ENCODE measurements at places on chromosomes 1 and 21.

DNA sequence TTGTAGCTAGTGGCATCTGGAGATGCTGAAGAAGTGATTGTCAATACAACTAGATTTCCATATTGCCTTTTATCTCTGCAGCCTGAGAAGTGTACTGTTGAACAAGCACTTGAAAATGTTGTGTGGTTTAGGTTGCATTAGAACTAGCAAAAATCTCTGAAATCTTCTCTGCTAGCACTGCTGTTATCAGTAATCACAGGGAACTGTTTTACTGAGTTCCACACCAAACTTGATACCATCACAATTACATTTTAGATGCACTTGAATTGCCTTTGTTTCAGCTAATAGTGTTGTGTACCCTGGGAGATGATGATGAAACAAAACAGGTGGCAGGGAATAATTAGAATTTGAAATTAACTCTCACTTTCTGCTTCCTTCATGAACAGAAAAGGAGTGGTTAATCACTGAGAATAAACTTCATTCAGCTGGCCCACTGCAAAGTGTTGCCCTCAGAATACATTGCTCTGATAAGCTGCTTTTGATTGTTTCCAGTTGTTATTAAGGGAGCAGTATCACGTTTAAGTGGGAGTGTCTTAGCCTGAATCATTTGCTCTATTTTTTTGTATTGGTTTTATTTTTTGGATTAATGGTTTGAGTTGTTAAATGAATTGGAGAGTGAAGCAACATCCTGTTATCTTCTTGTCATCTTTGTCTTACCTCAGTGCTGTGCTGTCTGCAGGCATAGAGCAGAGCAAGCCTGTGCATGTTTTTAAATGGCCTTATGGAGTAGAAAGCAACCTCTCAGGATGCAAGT, 13.0 kb downstream of the FAM20B start:
- DNase-seq = no peak

DNA sequence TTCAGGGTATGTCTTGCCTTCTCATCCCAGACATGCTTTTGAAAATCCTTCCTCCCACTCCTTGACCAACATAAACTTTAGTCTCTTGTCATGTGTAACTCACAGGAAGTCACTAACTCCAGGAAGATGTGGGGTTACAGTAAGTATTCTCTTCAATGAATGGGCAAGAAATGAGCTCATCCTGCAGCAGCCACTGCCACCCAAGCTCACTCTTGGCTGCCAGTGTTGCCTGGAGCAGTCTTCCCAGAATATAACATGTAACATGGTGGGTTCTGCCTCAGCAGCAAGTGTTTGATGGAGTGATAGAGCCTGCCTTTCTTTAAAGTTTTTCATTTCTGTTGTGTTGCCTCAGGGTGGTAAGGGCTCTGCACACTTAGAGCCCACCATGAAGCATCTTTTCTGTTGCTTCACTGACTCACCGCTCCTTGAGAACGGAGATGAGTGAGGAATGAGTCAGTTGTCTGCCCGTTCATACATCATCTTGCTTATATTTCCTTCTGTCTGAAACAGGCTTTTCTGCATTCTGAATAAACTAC, 187.0 kb downstream of the TPR start:
- DNase-seq = no peak

GRCh38 chr1:207282058-207282457, 39.4 kb upstream of the CD55 start:
- DNase-seq = no peak

DNA sequence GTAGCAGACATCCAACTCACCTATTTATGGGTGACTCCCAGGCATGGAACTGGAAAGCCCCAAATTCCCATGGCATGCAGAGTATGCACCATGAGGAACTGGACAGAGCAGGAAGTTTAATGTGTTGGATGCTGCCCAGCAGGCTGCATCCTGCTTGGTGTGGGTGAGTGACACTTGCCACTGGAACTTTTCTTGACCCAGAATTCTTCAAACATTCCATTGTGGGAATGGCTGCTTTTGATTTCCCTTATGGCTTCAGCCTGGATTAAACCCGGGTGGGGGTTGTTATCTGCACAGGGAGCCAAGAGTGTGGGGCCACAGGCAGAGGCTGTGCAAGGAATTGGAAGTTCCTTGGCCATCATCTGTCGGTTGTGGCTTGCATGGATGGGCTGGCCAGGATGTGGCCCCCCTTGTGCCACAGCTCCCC, 26.9 kb upstream of the BACE2 start:
- DNase-seq = no peak

DNA sequence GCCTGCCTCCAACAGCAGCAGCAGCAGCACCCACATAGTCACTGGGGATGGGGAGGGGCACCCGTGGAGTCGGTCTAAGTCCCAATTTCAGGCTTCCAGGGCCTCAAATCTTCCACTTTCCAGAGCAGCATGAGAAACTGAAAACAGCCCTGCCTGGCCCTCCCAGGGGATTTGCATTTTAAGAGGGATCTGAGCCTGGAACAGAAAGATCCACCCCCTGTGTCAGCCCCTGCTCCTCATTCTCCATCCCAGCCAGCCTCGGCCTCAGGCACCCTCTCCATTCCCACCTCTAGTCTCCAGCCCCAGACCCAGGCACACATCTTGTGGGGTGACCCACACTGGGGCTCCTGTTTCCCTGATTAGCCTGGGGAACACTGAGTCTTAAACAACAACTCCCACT, 51.8 kb downstream of the FBXO2 start:
- no peak for DNase-seq

GRCh38 chr1:226938903-226939437, 1.1 kb upstream of the COQ8A start:
- no peak for DNase-seq

- DNase-seq = no peak
Observed at GRCh38 chr1:26827106-26827604, 667 bp downstream of the ZDHHC18 start.

DNA sequence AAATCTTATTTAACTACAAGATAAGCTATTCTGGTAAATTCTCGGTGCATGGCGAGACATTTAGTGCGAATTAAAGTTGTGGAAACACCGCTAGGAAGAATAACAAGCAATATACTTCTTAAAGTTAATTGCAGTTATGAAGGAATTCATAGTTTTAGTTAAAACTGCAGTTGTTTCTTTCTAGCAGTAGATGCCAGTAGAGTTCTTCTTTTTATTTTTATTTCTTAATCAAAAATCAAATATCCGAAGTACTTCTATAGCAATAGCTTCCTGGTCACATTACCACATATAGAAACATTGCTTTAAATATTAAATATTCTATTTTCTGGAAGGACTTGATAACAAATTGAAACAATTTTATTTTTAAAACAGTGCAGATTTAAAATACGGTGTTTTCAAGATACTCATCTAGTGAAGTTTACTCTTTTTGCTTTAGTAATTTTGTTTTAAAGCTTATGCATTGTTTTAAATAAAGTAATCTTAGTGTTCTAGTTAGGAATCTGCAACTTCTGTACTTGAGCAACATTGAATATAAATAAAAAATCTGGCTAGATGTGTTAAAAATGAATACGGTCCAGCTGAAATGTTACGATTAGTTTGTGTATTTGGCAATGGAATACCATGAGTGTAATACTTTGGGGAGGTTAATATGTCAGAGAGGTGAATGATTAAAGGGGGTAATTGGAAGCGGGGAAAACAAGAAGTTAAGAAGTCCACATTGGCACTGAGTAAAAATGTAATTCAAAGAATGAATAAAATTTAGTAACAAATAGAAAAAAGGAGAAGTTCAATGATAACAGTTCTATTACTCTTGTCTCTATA, 2.7 kb upstream of the PRKACB start:
- no peak for DNase-seq

DNA sequence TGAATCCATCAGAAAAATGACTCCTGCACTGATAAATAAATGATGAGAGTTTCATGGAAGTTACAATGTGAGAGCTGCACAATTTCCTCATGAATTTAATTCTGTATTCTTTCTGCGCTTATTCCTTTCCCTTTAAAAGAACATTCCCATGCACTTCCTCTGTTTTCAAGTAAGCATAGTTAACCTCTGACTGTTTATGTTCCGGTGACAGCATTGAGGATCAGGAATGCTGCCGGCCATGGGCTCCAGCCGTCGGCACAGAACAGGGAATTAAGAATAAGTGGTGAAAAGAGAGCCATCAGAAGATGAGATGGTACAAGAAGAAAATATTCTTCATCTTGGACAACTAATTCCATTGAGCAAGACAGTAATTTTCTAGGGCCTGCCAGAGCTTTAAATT, 65.3 kb downstream of the SUSD4 start:
- no peak for DNase-seq

- DNase-seq = no peak
Observed at GRCh38 chr1:44881011-44881632, 38.1 kb upstream of the PTCH2 start.

DNA sequence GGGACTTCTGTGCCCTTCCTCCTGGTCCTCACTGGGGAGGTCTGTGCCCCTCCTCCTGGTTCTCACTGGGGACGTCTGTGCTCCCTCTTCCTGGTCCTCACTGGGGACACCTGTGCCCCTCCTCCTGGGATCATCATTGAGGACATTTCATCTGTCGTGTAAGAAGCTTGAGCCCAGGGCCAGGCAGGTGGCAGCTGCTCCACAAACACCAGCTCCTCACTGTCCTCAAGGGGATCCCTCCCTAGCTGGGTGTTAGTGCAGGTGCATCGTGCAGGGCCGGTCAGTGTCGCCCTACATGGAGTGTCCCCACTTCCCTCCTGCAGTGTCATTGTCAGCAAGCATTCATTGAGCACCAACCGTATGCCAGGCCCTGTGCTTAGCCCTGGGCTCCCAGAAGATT, 312.7 kb downstream of the PTPRU start:
- DNase-seq = no peak

DNA sequence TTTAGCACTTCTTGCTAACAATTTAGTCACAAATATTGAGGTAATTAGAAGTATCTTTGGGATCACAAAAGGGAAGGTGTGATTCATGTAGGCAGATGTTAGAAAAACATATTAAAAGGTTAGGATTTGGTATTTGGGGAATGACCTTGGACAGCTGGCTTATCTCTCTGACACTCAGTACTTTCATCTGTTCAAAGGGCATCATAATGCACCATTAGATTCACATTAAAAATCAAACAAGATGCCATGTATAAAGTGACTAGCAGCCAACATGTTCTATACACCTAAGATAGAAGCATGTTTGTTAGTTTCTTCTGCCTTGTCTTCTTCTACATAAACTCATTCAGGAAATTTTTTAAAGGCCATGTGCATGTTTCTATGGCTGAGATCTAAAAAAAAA, 56.5 kb upstream of the ESRRG start:
- no peak for DNase-seq

DNA sequence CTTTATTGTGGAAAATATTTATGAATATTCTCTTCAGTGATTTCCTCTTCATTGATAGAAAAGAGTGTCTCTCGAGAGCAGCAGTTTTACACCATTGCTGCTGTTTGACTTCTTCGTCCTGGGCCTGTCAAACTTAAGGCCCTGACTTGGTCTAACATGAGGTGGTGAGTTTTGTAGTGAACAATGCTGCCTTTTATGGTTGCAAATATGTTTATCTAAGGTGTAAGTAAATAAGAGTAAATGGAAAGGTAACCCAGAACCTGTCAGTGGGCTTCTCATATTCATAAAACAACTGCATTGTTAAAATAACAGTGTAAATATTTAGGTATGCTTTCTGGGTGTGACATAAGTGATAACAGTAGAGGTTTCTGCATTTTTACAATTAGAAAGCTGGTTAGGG, 62.8 kb upstream of the SCCPDH start:
- DNase-seq = no peak

DNA sequence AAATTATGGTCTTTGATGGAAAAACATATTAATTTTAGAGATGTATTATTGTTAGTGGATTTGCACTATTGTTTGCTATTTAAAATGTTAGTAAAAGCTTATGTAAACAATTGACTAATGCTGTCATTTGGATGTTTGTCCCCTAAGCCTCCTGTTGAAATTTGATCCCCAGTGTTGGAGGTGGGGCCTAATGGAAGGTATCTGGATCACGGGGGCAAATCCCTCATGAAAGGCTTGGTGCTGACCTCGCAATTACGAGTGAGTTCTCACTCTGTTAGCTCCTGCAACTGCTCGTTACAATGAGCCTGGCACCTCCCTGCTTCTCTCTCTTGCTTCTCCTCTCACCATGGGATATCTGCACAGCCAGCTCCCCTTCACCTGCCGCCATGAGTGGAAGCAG, 14.3 kb downstream of the TMEM35B start:
- DNase-seq = no peak

DNA sequence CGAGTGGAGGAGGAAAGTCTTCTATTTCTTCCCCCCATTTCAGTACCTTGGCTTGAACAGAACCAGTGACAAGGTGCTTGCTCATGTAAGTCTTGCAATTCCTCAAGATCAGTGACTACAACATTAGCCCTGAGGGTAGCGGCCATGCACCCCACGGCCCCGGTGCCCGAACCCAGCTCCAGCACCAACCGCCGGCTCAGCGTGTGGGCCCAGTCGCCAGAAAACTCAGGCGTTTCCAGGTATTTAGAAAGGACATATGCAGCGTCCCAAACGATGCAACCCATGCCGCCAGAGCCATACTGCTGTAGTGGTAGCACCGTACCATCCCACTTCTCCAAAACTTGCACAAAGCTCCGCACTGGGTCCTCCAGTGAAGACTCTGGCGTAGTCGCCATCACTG, 11.2 kb upstream of the MANEAL start:
- DNase-seq = no peak

- no peak for DNase-seq
Observed at GRCh38 chr1:205896351-205896750, 46.4 kb upstream of the PM20D1 start.

DNA sequence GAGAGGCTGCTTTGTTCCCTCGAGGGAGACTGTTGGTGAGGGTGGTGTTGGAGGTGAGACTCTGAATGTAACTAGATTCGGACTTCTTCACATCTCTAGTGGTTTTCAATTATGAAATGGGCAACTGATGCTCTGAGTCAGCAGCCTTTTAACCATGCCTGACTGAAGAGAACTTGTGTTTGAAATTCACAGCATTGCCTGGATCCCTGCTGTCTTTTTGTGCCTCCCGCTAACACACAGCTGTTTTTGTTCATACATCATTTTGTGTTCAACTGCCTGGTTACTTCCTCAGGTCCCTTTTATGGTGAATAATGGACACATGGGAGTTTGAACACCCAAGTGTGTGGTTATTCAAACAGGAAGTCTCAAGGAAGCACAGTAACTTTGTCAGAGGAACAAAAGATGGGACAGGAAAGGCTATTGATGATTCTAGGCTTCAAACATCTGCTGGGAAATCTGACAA, 16.8 kb downstream of the LAMC1 start:
- no peak for DNase-seq

- DNase-seq = no peak
Observed at GRCh38 chr1:221751226-221751887, 9.5 kb upstream of the DUSP10 start.

- no peak for DNase-seq
Observed at GRCh38 chr1:199307496-199308264, 668.8 kb downstream of the PTPRC start.

- DNase-seq = no peak
Observed at GRCh38 chr1:55937840-55938375, 641.5 kb downstream of the PLPP3 start.
